ENCODE measurements at places on chromosomes 2 and 18. TPM values are rescaled to one million over a fixed set of nuclear protein-coding genes. Genes with fewer than 3 reads are reported as not detected.

- no peaks in the 10 kb centered on the region for H3K4me1 ChIP-seq
- DNase-seq: no peak
Measured at GRCh38 chr2:95667480-95667879, 75.7 kb downstream of the TRIM43 start.

DNA sequence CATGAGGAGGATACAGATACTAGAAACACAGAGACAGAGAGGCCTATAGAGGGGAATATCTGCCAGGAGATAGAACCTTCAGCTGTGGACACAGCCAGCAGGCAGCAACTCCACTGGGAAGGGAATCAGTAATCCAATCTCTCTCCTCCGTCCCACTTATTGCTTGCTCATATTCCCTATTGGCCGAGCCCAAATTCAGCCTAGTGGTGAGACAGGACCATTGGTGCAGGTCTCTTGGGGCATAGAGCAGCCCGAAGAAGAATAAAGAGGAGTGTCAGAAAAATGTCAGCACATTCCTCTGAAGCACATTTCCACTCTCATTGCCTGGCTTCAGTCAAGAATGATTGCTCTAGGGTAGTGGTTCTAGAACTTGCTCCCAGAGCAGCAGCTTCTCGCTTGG is 1091.5 kb upstream of the GYPC start:
- no peak overlapping the region for H3K4me3 ChIP-seq
- no peaks in the 10 kb centered on the region for H3K4me1 ChIP-seq
- DNase-seq: no peak
- H3K27ac ChIP-seq: no peak overlapping the region

- no peak overlapping the region for H3K4me3 ChIP-seq
- no peak for DNase-seq
- H3K4me1 ChIP-seq: no peaks in the 10 kb centered on the region
- no peak overlapping the region for H3K27ac ChIP-seq
- peaks cover 3% of the 10 kb centered on the region for H3K27me3 ChIP-seq
Measured at GRCh38 chr2:75431763-75432162, 129.0 kb downstream of the EVA1A start.

DNA sequence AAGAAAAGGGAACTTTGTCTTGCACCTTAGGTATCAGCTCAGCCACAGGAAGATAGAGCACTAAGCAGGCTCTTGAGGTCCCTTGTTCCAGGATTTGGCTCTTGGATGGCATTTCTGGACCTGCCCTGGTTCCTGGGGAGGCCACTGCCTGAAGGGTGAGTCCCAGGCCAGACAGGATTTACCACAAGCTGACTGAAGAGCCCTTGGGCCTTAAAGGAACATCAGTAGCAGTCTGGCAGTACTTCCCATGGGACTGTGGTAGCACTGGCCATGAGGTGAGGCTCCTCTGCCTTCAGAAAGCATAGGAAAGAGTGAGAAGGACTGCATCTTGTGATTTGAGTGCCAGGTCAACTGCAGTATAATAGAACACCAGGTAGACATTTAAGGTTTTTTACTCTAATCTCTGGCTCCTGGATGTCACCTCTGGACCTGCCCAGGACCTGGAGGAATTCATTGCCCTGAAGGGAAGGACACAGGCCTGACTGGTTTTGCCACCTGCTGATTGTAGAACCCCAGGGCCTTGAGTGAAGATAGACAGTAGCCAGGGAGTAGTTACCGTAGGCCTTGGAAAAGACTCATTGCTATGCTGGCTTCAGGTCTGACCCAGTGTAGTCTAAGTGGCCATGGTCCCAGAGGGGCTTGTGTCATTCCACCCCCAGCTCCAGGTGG is 154.4 kb upstream of the CREB1 start:
- no peaks in the 10 kb centered on the region for H3K27me3 ChIP-seq
- no peak overlapping the region for H3K27ac ChIP-seq
- no peaks in the 10 kb centered on the region for H3K36me3 ChIP-seq
- H3K4me1 ChIP-seq: no peaks in the 10 kb centered on the region

DNA sequence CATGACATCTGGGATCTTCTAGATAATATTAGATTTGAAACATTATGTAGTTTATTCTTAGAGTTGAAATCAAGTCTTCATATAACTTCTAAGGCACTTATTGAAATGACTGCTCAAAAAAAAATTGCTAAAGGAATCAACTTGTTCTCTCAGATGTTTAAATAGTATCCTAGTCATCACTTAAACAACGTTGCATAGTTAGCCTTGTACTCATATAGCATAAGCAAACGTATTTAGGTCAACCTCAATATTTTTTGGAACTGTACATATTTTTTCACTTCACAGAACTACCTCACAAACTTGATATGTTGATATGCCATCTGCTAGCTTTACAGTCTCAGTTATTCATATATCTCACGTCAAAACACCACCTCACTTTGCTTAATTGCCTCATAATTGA is 47.1 kb upstream of the CREB1 start:
- H3K36me3 ChIP-seq: no peaks in the 10 kb centered on the region
- H3K27me3 ChIP-seq: no peaks in the 10 kb centered on the region
- H3K27ac ChIP-seq: no peak overlapping the region
- H3K4me1 ChIP-seq: no peaks in the 10 kb centered on the region
- no peak overlapping the region for H3K4me3 ChIP-seq
- no peak for DNase-seq

DNA sequence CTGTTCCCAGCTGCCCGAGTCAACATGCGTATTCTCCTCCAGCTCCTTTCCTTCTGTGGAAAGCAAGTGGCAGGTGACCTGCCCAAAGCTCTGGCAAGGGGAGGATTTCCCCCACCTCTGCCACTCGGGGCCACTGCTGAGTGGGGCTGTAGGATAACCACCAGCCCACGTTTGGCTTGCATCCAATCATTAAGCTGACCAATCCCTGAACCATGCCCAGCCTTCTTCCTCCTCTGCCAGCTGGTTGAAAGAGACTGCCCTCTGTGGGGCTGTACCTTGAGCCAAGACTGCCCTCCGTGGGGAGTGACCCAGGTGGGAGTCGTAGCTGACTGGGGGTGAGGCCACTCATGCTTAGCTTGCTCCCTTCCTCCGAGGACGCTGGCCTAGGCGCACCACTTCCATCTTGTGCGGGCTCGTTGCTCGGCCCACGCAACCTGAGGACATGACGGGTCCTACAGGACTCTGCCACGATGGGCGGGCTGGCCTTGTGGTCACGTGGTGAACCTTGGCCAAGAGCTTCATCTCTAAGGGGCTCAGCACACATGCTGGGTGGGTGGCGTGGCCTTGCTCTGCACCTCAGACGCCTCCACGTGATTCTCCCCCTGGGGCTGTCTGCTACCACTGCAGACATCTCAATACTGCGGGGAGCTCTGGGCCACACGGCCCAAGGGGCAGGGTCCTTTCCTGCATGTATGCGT is 112.1 kb downstream of the NDUFA10 start:
- H3K27ac ChIP-seq: no peak overlapping the region
- H3K4me3 ChIP-seq: no peak overlapping the region
- H3K4me1 ChIP-seq: no peaks in the 10 kb centered on the region

The VWC2L gene
- not detected for total RNA-seq

Measured in endothelial cell of umbilical vein (primary cell).